ENCODE measurements at places on chromosomes 11 and 22. TPM values are rescaled to one million over a fixed set of nuclear protein-coding genes. Genes with fewer than 3 reads are reported as not detected.

DNA sequence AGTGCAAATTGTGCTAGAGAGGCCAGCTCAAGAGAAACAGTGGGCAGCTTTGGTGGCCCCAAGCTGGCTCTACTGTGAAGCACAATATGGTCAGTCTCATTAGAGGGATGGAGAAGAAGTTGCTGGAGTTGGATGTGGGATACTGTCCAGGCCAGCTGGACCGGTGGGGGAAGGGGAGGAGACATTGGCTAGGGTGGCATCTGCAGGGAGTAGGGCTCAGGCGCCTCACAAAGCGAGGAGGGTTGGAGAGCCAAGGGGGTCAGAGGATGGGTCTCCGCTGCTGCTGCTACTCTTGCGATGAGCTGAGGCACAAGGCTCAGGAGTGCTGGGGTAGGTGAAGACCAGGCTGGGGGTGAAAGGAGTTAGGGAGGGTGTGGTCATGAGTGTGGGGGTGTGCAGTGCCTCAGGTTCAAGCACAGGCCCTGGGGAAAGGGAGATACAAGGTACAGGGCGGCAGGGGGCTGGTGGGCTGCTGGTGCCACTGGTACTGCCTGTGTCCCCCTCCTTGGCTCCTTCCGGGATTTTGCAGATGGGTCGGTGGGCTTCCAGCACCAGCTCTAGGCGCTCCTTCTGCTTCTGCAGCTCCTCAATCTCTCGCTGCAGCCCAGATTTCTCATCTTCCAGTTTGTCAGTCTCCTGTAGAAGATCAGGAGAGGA, 2.3 kb downstream of the CCDC85B start:
- DNase-seq, result no peak

DNA sequence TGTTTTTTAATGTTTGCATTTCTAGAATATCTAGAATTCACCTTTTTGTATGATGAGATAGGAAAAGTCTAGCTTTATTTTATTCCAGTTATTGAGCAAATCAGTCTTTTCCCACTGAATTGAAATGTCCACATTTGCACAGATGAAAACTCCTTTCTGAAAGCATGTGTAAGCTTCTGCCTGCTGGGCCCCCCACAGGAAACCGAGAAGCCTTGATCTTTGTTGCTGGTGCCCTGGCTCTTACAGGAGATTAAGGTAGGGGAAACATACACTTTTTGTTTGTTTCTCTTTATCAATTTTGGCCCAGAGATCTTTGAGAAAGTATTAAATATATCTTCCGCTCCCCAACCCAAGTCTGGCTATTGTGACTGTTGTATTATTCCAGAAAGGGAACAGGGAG, 87.2 kb upstream of the GNAZ start:
- no peak for DNase-seq

DNA sequence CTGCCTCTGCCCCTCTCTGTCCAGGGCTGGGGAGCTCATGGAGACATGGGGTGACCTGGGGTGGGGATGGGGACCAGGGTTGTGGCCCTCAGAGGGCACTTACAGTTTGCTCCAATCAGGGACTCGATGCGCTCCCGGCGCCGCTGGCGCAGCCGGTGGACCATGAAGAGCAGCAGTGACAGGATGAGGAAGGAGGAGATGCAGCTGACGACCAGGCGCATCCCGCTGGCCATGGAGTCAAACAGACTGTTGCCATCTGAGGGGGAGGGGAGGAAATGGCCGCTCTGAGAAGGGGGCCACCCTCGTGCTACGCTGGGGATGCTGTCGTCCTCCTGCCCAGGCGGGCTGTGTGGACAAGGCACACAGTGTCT, 80.5 kb downstream of the DGCR2 start:
- DNase-seq, result peak; percentile 35

- DNase-seq, result no peak
Measured at GRCh38 chr11:115591380-115591779, 87.2 kb upstream of the CADM1 start.

- peak; percentile 93 for DNase-seq
Measured at GRCh38 chr11:65301491-65302329, 13.0 kb upstream of the CDC42EP2 start.

SPI1 gene
- 0.42 TPM for total RNA-seq

DNA sequence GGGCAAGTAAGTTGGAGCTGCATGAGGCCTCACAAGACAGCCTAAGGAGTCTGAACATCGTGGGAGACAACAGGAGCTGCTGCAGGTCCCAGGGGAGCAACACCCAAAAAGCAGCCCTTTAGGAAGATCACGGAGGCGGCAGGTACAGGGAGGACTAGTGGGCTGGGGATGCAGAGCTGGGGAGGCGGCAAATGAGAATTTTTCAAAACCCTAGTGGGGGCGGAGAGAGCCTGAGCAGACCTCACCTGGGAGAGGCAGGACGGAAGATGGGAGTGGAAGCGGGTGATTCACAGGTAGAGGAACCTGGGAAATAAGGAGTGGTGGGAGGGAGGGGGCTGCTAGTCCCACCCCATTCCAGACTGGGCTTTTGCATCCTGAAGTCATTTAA, 42.1 kb downstream of the DKK3 start:
- DNase-seq, result peak; percentile 24

DNA sequence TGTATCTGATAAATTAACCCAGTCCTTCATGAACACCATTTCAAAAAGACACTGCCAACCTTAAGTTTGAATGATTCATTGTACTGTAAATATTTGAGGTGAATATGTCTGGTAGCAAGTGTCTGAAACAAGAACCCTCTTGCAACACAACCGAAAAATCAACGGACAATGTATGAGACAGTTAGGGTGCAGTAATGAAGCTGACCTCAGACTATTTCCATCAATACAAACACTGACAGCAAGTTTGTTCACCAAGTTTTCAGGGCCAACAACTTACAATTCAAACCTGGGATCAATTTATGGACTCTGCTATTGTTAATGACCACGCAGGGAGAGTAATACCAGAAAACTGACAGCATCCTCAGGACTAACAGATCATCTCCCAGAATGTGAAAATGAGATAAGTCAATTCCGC, 126.3 kb downstream of the CADM1 start:
- DNase-seq, result no peak

DNA sequence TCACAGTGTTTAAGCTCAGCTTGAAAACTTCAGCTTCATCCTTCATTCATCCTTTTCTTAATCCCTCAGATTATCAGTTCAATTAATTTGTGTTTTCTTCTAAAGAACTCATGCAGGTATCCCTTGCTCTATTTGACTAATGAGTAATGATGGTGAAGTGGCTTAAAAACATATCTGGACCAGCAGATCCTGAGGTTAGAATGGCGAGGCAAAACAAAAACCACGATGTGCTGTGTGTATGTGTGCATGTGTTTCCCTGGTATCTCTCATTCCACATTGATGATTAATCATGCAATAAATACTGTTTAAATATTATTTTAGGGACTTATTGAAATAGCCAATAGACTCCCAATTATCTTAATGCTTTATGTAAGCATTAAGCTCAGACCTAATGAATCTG, 437.0 kb downstream of the DYNC2H1 start:
- no peak for DNase-seq

DNA sequence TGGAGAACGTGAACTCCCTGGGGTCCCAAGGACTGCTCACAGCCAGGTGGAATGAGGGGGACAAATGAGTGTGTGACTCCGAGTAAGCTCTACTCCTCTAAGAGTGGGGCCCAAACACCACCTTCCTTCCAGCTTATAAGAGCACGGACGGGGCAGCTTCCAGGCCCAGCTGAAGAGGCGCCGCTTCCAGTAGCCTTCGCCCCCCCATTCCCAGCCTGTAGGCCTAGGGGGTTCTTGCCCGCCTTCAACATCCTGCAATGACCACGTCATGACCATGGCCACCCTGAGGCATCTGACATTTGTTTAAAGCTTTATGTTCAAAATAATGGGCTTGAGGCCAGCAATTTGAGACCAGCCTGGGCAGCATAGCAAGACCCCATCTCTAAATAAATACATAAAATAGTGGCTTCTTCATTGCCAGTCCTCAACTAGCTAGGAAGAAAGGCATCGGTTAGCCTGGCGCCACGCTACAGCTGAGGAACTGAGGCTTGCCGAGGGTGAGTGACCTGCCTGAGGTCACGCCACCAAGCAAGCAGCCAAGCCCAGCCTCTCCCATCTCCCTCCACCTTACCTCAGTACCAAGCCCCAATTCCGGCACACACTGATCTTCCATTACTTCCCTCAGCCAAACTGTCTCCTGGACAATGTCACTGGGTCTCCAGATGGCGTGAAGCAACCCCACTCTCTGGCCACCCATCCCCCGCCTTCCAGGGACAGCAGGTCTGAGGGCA, 7.8 kb upstream of the TNFRSF13C start:
- DNase-seq, result no peak

GRCh38 chr11:16070573-16070972, 285.8 kb downstream of the SOX6 start:
- DNase-seq, result peak; percentile 12

- no peak for DNase-seq
Measured at GRCh38 chr22:49464037-49464436, 363.6 kb downstream of the BRD1 start.

DDB1 gene
- total RNA-seq, result 260 TPM

- DNase-seq, result no peak
Measured at GRCh38 chr11:11538277-11538960, 83.4 kb downstream of the GALNT18 start.

APOA4 gene
- not detected for total RNA-seq

DNA sequence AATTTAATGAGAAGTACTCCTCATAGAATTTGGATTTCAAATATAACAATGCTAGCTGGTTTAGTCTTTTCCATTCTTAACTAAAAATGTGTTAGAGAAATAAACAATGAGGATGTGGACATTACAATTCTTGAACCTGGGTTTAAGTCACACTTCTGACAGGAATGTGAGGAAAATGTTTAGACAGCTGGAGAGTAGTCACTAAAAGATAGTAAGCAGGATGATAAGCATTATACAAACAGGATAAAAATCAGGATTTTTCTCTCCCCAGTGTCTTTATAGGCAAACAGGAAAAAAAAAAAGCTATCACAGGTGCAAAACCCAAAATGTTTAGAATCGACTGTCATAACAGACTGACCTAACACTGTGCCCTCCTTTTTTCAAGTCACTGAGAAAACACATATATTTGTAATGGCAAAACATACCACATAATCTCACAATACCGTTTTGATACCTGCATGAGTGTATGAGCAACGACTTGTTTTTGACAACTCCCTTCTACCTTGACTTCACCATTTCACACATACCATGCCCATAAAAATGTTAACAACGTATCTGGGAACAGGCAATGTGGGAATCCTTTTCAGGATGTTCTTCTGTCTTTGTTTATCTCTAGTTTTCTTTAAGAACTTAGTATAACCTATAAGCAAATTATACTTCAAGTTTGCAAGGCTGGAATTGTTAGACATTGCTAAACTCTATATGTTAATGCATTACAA, 242.0 kb downstream of the SBF2 start:
- no peak for DNase-seq

ZNF214 gene
- 1.6 TPM for total RNA-seq

GRCh38 chr11:92830377-92831155, 138.9 kb upstream of the MTNR1B start:
- no peak for DNase-seq

- no peak for DNase-seq
Measured at GRCh38 chr11:109785714-109786113, 307.5 kb upstream of the ZC3H12C start.

SLC25A18 gene
- total RNA-seq, result 0.66 TPM

- DNase-seq, result no peak
Measured at GRCh38 chr11:79431535-79431934, 9.3 kb downstream of the TENM4 start.

GRCh38 chr11:106384429-106384828, 307.0 kb downstream of the AASDHPPT start:
- no peak for DNase-seq

BAIAP2L2 gene
- total RNA-seq, result 2.7 TPM

- peak; percentile 32 for DNase-seq
Measured at GRCh38 chr22:48334971-48335370, 1492.7 kb downstream of the BRD1 start.

GRCh38 chr11:93517611-93518010, 25.6 kb downstream of the SMCO4 start:
- no peak for DNase-seq

GRCh38 chr11:69076129-69076791, 27.5 kb downstream of the TPCN2 start:
- DNase-seq, result no peak

- DNase-seq, result peak; percentile 63
Measured at GRCh38 chr22:22422629-22423112, 85.9 kb downstream of the ZNF280B start.

CXCR5 gene
- total RNA-seq, result not detected

DNA sequence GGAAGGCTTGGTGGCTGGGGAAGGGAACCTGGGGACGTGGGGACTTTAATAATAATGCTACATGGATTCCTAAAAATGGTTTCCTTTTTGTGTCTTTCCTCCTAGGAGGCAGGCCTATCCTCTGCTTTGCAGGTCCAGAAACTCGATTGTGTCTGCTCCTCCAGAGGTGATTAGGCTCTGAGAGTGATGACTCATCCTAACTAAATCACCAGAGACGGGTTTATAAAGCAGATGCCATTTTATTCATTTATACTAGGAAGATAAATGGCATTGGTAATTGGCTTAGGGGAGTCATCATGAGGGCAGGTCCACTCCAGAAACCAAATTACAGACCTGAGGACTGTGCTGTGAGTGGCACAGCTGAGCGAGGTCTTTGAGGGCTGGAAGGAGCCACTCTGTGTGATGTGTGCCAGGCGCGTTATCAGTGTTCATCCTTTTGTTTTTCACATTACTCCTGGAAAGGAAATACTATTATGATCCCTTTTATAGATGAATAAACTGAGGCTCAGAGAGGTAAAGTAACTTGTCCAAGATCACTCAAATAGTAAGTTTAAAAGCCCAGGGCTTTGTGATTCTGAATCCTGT, 7.1 kb downstream of the NLRX1 start:
- DNase-seq, result no peak

- no peak for DNase-seq
Measured at GRCh38 chr11:35182317-35182939, 43.5 kb downstream of the CD44 start.

GRCh38 chr11:7435176-7435575, 50.1 kb upstream of the OLFML1 start:
- DNase-seq, result no peak

GRCh38 chr22:47901911-47902310, 1139.5 kb downstream of the TBC1D22A start:
- peak; percentile 53 for DNase-seq

GRCh38 chr11:108239076-108239475, 16.2 kb downstream of the ATM start:
- no peak for DNase-seq

GRCh38 chr22:19061471-19062138, 60.6 kb downstream of the DGCR2 start:
- no peak for DNase-seq

GLYAT gene
- total RNA-seq, result not detected

RASGRP2 gene
- total RNA-seq, result 12.3 TPM

GRCh38 chr11:118247041-118247440, 5.1 kb downstream of the MPZL3 start:
- no peak for DNase-seq

GRCh38 chr11:13831696-13832095, 130.8 kb upstream of the SPON1 start:
- DNase-seq, result no peak

- DNase-seq, result no peak
Measured at GRCh38 chr11:122516686-122517085, 138.8 kb upstream of the UBASH3B start.

DNA sequence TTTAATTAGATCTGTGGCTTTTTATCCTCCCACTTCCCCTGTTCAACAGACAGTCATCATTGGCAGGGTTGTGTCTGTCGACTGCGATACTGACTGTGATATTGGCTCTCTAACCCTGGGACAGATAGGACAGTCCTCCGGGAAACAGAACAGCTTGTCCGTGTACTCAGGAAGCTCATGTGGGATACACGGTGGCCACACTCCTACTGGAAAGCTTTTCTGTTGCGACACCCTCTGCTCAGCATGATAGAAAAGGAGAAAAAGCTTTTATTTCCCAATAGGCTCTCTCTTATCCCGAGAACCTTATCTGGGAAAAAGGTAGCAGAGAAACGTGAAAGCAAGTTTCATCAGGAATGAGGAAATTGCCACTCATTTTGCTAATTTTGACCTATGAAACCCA, 60.4 kb upstream of the HSPA8 start:
- no peak for DNase-seq

All from H7 (cell line).